ENCODE measurements at places on chromosomes 6 and 20.

DNA sequence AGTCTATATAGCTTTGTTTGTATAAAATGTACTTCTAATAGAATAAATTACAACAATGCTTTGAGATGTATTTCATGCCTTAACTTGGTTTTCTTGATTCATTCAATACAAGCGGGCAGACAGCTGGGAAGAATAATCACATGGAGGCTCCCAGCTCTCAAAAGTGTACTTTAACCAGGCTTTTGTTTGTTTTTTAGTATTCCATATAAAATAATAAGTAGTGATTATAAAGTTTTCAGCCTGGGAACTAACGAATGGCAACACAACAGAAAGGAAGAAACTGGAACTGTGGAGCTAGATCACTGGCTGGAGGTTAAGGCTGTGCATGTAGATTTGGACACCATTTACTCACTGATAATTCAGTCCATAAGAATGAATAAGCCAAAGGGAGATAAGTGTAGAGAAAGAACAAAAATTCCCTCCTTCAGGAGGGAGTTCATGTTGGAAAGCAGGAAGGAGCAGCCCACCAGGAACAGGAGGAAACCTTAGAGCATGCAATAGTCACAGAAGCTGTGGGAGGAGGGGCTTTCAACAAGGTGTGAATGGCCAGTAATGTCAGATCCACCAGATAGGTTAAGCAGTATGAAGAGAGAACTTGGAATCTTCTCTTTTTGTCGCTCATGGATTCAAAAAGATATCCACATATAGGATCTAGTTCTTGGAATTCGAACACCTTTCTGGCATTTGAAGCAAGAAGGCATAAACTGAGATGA is 41.2 kb upstream of the SLC35D3 start:
- no peak for DNase-seq

DNA sequence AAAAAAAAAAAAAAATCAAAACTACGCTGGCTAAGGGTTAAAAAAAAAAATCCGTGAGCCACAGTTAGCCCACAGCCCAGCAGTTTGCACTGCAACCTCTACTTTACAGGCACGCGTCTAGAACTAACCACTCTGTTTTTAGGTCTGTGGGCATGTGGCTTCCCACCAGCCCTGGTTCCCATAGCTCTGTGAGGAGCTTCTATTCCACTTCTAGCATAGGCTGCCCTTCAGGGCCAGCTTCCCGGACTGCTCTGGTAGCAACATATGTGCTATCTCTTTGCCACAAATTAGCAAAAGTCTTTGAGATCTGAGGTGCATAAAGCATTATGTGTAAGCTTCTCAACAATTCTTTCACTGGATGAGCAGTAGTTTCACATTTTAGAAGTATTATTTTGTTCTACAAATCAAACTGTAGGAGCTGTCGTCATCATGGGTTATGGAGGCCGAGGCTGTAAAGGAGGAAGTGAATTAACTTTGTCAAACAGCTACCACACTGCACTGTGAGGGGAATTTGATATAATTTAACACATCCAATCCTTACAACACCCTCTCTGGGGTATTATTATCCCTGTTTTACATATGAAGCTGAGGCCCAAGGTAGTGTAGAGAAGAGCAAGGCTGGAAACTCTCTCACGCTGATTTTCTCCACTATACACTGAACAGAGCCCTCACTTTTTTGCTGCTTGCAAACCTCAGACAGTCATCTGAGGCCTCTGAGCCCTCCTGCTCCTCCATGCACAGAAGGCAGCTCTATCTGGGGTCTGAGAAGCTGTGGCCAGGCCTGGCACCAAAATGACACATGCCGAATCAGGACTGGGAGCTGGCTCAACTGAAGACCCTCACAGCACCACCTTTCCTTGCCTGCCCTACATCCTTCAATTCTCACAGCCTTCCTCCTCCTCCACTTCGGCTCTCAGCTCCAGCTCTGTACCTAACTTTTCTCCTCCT is 35.4 kb downstream of the MAN1A1 start:
- no peak for DNase-seq

DNA sequence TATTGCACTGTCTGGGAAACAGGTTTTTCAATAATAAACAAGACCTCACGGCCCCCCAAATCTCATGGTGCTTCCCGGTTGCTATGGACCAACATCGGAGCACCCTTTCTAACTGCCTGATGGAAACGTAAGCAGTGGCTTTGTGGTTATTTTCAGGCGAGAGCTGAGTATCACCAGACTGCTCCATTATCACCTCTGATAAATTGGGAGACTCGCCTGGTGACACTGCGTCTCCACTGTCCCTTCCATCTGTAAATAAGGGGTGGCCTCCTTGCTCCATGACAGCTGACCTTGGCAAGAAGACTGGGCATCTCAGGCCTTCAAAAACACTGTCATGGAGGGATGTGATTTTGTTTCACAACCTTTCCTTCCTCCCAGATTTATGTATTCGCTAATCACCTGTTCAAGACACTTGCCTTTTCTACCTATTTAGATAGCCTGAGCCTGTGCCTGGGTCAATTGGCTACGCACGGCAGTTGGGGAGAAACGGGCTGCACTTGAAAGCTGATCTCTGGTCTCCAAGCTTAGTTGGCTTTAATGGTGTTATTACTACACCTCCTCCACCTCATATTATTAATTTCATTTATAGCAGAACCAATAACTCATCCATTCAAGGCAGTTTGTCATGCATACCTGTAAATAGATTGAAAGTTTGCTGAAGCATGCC is 17.7 kb upstream of the CDH4 start:
- DNase-seq = no peak

- DNase-seq = no peak
Observed at GRCh38 chr20:33345342-33345741, 56.0 kb downstream of the CDK5RAP1 start.

DNA sequence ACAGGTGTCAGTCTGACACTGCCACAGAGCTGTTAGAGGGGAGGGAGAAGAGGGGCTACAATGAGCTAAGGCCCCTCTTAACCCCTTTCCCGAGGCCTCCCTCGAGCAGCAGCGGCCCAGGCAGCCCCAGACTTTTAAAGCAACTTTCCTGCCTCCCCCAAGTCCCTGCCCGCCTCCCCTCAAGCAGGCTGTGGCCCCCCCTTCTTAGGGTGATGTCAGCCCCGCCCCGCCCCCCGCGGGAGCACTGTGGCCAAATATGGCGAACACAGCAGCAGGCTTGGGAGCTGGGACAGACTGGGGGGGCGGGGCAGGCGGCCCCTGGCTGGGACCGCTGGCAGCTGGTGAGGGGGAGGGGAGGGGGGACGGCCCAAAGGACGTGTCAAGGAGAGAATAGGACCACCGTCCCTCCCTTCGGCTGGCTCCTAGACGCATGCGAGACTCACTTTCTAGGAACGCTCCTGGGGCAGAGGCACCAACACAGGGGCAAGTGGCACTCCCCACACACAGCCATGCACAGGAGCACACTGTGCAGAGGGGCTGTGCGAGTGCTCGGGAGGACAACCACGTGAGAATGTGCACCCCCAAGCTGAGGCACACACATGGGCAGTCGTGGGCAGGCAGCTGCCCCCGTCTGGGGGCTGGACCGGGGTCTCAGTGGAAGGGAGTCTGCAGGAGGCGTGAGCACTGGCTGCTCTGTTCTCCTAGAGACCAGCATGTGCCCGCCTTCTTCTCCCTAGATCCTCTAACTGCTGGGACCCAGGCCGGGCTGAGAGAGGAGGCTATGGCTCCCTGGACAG is 6.7 kb downstream of the TEAD3 start:
- no peak for DNase-seq

- DNase-seq = no peak
Observed at GRCh38 chr6:43788301-43788700, 18.3 kb downstream of the VEGFA start.

DNA sequence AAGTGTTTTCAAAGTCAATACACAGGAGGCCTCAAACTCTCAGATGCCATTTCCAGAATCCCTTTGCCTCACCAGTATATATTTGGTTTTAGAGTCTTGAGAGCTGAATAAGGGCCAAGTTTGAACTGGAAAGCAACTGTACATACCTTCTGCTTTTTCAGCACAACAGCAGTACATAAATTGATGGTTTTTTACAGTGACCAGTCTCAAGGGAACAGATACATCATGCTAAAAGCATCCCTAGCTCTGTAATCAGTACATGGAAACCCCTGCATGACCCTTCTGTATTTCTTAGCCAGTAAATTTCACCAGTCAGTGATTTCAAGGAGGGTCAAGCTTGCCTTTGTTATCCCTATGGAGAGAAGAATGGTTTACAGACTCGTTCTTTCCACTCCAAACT is 40.6 kb upstream of the ECHDC1 start:
- DNase-seq = no peak

GRCh38 chr6:111250791-111251354 is 163.6 kb downstream of the SLC16A10 start:
- DNase-seq = no peak

- no peak for DNase-seq
Observed at GRCh38 chr6:95227351-95227750, 350.0 kb upstream of the MANEA start.

GRCh38 chr6:1657771-1658165 is 48.1 kb downstream of the FOXC1 start:
- DNase-seq = no peak

DNA sequence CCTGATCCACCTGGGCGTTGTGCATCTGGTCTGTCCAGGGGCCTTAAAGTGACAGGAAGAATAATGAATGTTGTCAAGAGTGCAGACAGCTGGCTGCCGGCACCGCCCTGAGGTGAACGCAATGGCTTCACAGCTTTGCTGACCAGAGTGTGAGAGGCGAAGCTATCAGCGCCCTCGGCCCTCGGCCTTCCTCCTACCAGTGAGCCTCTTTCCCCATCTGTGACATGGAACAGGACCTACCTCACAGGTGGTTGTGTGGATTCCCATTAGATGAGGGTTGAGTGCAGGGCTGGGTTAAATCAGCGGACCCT is 54.8 kb downstream of the CTCFL start:
- no peak for DNase-seq

- DNase-seq = peak; percentile 27
Observed at GRCh38 chr6:144931172-144932035, 646.3 kb downstream of the UTRN start.

DNA sequence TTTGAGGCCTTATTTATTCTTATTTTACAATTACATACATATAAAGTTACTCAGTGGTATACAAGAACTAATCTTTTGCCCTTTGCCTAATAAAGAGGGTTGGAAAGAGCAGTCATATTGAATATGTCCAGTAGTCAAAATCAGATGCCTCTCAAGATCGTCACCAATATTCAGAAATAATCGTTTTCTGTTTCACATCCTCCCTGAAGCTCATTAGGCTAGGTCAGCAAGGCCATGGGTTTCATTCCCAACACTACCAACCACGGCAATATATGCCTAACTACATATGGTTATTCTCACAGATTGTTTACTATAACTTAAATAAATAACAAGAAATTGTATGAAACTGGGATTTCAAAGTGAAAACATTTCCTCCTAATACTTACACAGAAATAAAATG is 167.2 kb upstream of the MANEA start:
- no peak for DNase-seq

- DNase-seq = no peak
Observed at GRCh38 chr6:106147476-106147875, 61.3 kb downstream of the PRDM1 start.

DNA sequence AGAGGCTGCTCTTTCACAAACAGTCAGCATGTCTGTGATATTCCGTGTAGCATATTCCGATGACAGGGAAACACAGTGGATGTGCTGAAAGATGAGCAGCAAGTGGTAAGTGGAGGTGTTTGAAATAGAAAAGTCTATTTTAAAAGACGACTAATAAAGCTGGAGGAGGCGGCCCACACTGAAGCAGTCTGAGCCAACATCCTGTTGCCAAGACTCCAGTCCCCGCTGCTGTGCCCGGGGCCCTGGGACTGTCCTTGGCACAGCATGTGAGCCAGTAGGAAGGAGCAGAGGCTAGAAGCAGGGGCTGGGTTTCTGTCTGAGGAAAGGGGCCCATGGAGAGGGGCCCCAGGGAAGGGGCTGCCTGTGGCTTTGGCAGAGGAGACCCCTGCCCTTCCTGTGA is 351.5 kb upstream of the CHD6 start:
- DNase-seq = no peak

GRCh38 chr20:50331469-50332363 is 141.1 kb downstream of the CEBPB start:
- no peak for DNase-seq

GRCh38 chr6:88810701-88811100 is 152.7 kb downstream of the RNGTT start:
- no peak for DNase-seq

- DNase-seq = no peak
Observed at GRCh38 chr6:11514672-11515071, 22.9 kb upstream of the TMEM170B start.

DNA sequence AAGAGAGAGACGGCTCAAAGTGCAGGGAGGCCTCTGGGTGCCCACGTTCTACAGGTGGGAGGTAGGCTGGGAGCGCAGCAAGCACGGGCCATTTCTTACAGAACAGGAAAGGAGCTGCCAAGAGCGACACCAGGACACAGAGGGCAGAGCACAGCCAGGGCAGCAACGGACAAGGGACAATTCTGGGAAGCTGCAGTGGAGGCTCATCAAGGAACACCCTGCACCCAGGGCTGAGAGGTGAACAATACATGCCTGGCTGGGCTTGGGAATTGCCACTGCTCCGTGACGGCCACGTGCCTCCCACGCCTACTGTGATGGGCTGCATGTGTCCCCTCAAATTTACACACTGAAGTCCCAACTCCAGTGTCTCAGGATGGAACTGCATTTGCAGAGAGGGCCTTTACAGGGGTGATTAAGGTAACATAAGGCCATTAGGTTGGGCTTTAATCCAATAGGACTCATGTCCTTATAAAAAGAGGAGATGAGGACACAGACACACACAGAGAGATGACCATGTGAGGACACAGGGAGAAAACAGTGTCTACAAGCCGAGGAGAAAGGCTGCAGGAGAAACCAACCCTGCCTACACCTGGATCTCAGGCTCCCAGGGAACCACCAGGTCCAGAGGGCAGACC is 13.6 kb downstream of the SERPINB6 start:
- DNase-seq = no peak

DNA sequence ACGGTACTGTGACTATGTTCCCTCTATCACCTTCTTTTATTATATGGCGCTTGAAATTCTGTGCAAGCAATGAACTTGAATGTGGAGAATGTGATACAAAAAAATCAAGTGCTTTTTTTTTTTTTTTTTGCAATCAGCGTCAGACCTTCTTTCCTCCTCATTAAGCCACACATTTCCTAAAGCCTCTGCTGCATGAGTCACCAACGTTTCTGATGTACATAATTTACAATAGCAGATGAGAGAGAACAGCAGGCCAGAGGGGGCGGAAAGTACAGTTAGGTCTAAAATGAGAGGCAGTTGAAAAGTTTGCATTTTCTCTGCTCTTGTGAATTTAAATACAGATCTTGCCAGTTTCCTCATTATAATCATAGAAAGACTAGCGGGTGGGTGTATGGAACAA is 114.6 kb upstream of the RIPOR2 start:
- DNase-seq = peak; percentile 61

GRCh38 chr6:82624251-82624650 is 260.6 kb downstream of the TPBG start:
- no peak for DNase-seq

GRCh38 chr6:149895833-149896271 is 2.1 kb downstream of the RAET1E start:
- peak; percentile 34 for DNase-seq

DNA sequence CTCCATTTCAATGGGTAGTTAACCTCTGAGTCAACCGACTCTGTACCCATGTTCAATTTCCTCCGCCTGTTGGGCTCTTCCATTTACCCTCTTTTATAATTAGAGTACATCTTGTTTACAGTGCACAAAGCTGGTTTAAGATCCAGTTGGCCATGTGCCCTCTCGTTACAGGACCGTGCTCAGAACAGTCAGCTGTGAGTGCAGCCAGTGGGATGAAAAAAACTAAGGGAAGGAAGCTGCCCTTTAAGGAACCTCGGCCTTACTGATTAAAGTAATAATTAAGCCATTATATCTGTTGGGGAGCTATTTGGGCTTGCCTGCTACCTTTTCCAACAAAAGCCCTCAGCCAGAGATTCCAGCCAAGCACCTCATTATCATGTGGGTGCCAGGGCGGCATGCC is 68.8 kb downstream of the TMEM170B start:
- no peak for DNase-seq

Measured in activated naive CD4-positive, alpha-beta T cell treated with anti-CD3 and anti-CD28 coated beads, Interleukin-2, amount 50 U/mL, for 16 hours (primary cell).